ENCODE measurements at places on chromosomes 4 and X.

DNA sequence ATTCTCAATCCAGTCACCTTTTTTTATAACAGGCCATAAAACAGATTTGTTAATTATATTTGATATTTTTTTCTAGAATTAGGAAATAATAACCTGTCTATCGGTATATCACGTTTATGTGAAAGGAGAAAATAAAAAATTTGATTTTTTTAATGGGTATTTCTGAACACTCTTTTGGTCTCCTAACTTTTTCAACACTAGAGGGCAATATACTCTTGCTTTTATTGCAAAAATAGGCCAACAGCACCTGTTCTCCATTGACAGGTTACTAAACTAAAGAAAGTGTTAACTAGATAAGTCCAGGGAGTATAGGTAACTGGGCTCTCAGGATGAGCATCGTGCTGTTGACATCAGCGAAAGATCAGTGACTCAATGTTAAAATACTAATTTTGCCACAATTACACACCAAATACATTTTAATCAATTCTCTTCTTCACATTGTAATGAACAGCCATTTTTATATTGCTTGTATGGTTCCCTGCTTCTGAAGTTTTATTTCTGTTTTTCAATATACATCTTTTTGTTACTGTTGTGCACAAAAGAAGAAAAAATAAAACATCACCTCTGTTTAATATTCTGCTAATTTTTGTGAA lies 22.8 kb downstream of the NDST4 start:
- no peak for DNase-seq

DNA sequence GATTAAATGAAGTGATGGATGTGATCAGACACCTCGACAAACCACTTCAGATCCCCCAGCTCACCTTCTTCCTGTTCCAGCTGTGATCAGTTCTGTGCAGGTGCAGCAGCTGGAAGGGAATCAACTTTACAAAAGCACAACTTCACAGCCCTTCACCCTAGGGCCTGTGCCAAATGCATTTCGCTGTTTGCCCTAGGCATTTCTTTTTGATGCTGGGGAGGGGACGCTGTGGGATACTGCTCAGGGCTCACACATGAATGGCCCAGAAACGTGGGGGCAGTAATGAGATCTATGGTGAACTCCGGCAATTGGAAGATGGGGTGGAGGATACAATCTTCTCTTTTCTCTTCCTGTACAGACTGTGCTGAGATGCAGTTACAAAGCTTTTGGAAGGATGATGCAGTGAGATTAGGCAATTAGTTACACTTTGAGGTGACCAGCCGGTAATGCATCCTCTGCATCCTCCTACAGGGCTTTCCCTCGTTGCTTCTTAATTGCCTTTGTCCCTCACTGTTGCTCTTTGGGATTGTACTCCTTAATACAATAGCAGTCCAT lies 215.1 kb upstream of the PITX2 start:
- no peak for DNase-seq

GRCh38 chr4:2928242-2929176 lies 34.7 kb downstream of the NOP14 start:
- DNase-seq: peak; percentile 41

DNA sequence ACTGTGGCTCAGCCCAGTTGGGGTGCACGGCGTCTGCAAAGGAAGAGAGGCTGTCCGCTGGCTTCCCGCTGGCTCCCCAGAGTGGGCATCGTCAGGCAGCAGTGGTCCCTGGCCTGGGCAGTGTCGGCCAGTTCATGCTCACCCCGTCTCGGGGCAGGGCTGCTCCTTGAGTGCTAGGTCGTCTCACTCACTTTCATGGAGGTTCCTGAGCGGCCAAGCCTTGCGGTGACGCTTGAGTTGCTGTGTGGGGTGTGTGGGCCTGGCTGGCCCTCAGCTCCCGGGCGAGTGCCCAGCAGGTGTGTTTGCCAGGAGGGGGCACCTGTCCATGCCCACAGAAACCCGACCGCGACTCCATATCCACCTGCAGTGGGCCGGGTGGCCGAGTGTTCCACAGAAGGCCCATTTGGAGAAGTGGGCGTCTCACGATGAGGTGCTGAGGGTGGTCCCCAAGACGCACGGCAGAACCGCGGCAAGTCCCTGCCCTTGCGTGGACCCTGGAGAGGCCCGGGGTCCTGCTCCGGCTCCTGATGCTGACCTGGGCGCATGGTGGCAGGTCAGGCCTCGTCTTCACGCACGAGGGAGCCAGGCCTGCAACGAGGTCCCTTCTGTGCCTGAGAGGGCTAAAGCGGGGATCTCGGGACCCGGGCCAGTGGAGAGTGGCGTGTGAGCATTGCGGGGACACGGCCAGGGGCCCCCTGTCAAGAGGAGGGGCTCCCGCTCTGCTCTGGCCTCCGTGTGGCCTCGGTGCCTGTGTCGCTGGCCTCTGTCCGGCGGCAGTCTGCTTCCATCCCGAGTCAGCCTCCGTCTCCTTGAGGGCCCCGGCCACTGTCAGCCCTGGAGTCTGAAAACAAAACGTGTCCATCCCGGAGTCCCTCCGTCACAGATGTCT lies 18.5 kb upstream of the UVSSA start:
- no peak for DNase-seq

- no peak for DNase-seq
These were observed 16.1 kb downstream of the DAPP1 start for GRCh38 chr4:99832758-99833157.

DNA sequence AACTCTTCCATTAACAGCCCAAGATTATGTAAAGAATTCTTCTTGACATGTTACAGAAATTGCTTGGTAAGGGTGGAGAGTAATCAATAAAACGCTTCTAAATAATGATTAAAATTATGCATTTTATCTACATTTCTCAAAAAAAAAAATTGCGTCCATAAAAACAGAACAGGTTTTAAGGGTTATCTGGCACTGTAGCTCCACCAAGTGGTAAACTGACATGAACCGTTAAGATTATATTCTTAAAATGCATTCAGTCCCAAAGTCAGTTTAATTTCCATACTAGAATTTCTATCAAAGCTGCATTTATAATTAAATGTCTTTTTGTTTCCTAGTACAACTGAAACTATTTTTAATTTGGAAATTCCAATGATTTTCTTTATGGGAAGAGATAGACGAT lies 214.0 kb upstream of the UGT8 start:
- DNase-seq: no peak

Data from left lobe of liver (tissue), 2 donors.